ENCODE measurements at places on chromosomes 3 and 15.

GRCh38 chr15:56683908-56684307 is 49.4 kb downstream of the ZNF280D start:
- DNase-seq, result peak; percentile 9

- no peak for DNase-seq
Observed at GRCh38 chr15:95609096-95609495, 721.4 kb upstream of the NR2F2 start.

DNA sequence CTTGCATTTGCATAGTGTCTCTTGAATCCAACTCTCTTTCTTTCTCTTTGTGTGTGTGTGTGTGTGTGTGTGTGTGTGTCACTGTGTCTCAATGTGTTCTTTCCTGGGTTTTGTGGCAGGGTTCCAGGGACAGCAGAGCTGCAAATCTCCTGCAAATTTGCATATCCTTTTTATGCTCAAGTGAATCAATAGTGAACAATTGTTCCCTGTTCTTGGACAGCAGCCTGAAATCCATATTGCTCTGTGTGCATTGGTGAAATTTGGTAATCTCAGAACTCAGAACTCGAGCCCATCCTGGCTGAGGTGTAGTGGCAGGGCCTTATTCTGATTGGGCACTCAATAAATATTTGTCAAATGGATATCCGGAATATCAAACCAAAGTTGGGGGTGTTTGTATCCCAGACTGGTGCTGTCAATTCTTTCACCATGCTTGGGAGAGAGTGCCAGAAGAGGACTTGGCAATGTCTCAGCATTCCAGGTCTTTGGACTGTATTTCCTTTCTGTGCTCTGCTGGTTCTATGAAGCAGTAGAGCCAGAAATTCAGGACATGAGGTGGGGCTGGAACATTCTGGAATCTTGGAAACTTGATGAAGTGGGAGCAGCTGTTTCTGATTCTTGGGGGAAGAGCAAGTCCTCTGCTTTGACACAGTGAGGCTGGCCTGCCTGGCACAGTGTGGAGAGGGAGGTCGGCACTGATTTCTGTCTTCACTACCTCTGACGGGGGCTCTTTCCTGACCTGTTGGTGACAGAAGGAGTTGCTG is 380.6 kb upstream of the C2CD4B start:
- DNase-seq, result peak; percentile 94

DNA sequence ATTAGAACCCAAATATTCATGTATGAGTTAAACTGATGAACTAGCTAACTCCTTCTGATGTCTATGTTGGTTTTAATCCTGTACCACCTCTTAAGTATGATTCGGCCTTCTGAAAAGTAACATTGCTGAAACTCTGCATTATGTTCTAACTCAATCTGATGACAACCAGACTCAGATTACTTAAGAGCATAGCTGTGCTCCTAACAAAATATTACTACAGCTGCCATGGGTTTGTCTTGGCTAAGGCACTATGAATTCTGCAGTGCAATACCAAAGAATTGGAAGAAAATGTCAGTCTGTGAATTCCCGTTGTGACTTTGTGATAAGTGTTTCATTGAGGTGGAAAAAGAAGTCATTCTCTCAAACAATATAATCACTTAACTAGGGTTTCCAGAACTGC is 224.4 kb downstream of the ZMAT3 start:
- DNase-seq, result peak; percentile 97

- no peak for DNase-seq
Observed at GRCh38 chr15:47813748-47814384, 96.6 kb downstream of the SEMA6D start.
